MCF 10A (cell line): ENCODE measurements at places on chromosomes 1 and 21. TPM values are rescaled to one million over a fixed set of nuclear protein-coding genes. Genes with fewer than 3 reads are reported as not detected.

GRCh38 chr1:201361652-201362504 is 15.6 kb downstream of the TNNT2 start:
- no peak overlapping the region for H3K27ac ChIP-seq
- DNase-seq, result peak; percentile 82
- peaks cover 24% of the 10 kb centered on the region for H3K4me1 ChIP-seq
- no peak overlapping the region for H3K4me3 ChIP-seq
- H3K27me3 ChIP-seq, result peaks cover 8% of the 10 kb centered on the region
- H3K36me3 ChIP-seq, result no peaks in the 10 kb centered on the region

DNA sequence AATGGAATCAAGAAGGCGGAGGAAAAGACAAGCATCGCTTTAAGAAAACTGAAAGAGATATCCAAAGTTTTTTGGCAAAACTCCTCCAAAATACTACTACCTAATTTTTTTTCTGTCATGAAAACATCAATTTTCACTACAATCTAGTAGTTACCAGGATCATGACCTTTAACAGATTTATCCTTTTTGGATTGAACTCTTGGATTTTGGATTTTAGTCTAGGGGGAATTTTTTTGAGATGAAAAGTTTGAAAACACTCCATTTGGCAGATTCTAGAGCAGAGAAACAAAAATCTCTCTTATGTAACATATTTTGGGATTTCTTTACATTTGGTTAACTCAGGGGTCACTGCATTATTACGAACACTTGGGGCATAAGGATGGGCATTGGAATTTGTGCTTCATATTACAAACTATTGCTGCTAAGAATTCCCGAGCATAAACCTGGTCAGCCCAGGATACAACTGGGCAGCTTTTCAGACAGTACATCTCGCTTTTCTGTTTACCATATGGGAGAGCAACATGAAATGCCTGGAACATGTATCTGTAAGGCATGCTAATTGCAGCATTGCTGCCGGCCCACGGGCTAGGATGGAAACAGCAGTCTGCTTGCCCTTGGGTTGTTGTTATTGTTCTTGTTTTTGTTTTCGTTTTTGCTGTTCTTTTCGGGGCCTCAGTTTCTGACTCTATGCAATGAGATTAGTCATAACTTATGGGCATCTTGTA is 264.3 kb downstream of the RHOU start:
- H3K36me3 ChIP-seq, result no peaks in the 10 kb centered on the region
- no peaks in the 10 kb centered on the region for H3K27me3 ChIP-seq
- DNase-seq, result no peak
- peaks cover 15% of the 10 kb centered on the region for H3K4me1 ChIP-seq

DNA sequence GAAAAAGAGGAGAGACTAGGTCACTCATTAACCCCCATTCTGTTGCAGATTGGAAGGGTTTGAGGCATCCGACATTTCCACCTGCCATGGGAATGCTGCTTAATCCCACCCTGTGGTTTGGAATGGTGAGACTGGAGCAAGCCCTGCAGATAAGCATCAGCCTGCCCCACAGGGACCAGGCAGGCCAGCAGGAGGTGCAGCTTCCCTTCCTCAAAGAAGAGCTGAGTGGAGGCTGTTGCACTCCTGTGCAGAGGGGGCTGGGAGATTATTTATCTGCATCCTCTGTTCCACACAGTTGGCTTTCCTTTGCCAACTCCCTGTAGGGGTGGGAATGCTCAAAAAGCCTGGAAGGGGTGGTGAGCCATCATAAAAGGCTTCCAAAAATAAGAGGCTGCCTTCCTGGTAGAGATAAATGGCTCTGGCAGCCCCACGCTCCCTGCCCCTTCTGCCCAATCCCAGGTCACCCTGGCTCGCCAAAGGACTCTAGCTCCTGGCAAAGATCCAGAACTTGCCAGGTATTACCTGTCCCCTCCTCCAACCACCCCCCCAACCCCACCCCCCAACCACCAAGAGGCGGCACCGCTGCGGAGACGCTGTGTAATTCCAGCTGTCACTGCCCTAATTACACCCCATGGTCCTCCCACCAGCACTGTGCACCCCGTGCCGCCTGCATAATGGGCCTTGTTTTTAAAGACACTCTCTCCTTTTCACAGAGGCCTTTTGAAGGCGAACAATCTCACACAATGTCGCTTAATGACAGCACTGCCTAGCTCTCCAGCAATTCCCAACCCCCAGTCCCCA is 83.0 kb upstream of the ZC3H12A start:
- no peaks in the 10 kb centered on the region for H3K36me3 ChIP-seq
- H3K27me3 ChIP-seq, result peaks cover 46% of the 10 kb centered on the region
- no peak for DNase-seq
- no peaks in the 10 kb centered on the region for H3K4me1 ChIP-seq
- H3K27ac ChIP-seq, result no peak overlapping the region

DNA sequence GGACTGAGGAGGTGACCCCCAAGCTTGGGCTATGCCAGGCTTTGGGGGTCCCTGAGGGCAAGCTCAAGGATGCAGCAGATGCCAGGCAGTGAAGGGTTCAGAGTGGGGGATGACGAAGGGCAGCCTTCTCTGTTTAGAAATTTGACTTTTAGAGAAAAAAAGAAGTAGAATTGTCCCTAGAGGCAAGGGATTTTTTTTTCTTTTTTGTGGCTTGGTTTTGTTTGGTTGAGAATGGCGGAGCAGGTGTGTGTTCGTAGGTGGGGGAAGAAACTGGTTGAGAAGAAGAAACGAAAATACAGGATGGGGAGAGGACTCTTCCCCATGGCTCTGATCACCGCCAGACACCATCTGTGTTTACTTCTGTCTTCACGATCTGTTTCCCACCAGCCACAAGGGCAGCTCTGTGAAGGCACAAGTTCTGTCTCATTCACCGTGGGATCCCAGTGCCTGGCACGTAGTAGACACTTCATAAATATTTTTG is 8.2 kb downstream of the PLA2G5 start:
- DNase-seq, result no peak
- no peaks in the 10 kb centered on the region for H3K4me1 ChIP-seq
- no peak overlapping the region for H3K4me3 ChIP-seq
- H3K36me3 ChIP-seq, result no peaks in the 10 kb centered on the region
- peaks cover 19% of the 10 kb centered on the region for H3K27me3 ChIP-seq
- no peak overlapping the region for H3K27ac ChIP-seq

DNA sequence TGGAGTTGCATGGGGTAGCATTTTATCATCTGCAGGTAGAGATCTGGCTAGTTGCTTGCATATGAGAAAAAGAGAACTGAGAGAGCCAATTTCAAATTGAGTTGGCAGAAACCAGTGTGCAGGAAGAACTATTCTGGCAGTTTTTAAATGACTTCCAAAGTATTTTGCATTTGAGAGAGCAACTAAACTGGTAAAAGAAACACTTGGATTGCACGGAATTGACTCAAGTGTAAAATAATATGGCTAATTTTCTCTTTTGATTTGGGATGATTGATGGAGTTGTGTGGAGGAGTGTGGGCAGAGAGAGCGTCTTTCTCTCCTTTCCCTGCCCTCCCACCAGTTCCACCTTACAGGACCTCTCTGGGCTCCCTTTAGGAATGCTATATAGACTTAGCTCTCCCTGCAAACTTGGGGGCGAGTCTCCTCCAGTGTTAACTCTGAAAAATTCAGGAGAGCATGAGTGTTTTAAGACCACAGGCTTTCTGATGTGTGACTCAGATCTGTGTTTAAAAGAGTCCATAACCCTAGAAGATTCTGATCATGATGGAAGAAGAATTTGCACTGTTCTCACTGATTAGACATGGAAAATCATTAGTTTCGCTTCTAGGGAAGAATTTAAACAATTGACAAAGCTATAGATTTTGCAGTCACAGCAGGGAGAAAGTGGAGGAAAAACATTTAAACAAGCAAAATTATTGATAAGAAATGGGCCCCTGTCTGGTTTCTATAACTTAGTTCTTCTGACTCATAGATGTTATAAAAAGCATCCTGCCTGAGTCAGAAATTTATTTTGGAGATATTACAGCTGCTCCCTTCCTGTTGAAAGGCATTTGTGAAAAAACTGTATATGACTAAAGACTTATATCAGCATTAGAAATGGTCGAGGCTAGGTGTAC is 24.9 kb upstream of the CTBS start:
- peak; percentile 36 for DNase-seq
- peaks cover 23% of the 10 kb centered on the region for H3K4me1 ChIP-seq
- H3K4me3 ChIP-seq, result peak overlapping the region; percentile 41
- H3K27ac ChIP-seq, result peak overlapping the region; percentile 87
- no peaks in the 10 kb centered on the region for H3K27me3 ChIP-seq

GRCh38 chr1:10714337-10715114 is 81.9 kb downstream of the CASZ1 start:
- H3K27me3 ChIP-seq, result no peaks in the 10 kb centered on the region
- peaks cover 6% of the 10 kb centered on the region for H3K36me3 ChIP-seq
- no peaks in the 10 kb centered on the region for H3K4me1 ChIP-seq
- H3K4me3 ChIP-seq, result no peak overlapping the region
- H3K27ac ChIP-seq, result no peak overlapping the region
- DNase-seq, result no peak

DNA sequence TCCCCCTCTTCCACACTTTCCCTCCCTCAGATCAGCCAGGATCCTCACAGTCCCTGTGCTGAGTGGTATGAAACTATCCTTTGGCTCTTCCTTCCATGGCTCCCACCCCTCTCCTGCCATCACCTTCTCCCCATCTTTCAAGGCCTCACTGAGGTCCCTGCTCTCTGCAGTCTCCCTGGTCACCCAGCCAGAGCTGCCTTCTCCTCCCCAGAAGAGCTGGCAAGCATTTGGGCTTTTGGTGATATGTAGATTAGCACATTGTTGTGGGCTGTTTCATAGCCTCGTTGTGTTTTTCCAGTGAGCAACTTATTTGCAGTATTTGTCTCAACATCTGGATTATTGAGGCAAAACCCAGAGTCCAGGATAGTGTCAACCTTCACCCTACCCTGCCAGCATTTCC is 2.2 kb downstream of the CSF1 start:
- peak overlapping the region; percentile 73 for H3K4me3 ChIP-seq
- no peaks in the 10 kb centered on the region for H3K27me3 ChIP-seq

GRCh38 chr1:178324003-178324402 is 172.8 kb downstream of the CLEC20A start:
- DNase-seq, result peak; percentile 44
- H3K4me1 ChIP-seq, result peaks cover 19% of the 10 kb centered on the region
- no peak overlapping the region for H3K4me3 ChIP-seq

DNA sequence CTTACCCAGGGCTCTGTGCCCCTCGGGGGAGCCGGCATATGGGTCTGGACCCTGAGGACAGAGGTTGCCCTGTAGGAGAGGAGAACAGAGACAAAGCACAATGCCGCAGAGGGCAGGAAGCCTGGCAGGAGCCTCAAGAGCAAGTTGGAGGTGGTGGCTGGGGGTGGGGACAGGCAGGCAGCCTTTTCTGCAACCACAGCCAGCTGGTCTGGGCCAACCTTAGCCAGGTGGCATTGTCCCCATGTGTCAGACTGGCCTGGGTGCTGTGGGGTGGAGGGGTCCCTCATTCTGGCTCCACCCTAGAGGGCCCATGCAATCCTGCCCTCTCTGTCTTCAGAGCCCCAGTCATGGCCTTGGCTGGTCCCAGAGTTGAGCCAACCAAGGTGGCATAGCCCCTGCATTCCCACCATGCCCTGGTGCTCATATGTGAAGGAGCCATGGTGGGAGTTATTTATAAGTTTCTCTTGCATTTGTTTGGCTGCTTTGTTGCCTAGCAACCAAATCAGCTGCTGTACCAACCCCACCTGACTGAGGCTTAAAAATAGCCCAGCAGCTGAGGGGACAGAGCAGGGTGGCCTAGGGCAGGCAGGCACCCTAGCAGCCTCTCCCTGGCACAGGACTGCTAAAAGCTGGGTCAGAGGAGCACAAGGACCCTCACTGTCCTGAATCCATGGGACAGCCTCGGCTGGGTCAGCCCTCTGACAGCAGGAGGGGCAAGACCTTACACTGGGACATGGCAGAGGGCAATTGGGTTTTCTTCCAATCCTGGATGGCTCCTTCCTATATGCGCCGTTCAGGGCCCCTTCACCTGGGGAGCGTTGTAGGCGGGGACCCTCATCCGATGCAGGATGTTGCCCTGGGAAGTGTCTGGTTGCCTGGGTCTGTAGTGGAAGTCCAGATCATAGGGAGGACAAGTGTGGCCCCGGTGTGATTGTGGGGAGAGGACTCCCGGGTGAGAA is 19.5 kb downstream of the MAP7D1 start:
- DNase-seq, result no peak
- no peak overlapping the region for H3K27ac ChIP-seq
- no peaks in the 10 kb centered on the region for H3K27me3 ChIP-seq
- H3K36me3 ChIP-seq, result peaks cover 53% of the 10 kb centered on the region

DNA sequence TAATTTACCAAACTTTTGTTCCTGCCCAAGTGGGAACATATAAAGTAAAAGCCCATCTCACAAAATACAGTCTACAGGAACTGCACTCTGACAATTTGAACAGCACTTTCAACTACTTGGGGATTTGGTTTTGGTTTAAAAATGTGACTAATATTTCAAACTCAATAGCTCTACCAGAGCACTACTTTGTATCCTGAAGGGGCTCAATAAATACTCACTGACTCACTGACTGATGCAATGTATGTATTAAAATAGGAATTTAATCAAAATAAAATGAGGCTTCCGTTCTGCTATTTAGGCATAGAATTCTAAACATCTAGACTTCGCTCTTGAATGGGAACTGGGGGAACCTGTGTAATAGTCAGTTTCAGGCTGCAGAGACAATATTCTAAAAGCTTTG is 21.9 kb downstream of the EFCAB14 start:
- peaks cover 72% of the 10 kb centered on the region for H3K36me3 ChIP-seq
- no peaks in the 10 kb centered on the region for H3K27me3 ChIP-seq
- no peak overlapping the region for H3K4me3 ChIP-seq
- H3K4me1 ChIP-seq, result no peaks in the 10 kb centered on the region
- no peak overlapping the region for H3K27ac ChIP-seq
- no peak for DNase-seq

DNA sequence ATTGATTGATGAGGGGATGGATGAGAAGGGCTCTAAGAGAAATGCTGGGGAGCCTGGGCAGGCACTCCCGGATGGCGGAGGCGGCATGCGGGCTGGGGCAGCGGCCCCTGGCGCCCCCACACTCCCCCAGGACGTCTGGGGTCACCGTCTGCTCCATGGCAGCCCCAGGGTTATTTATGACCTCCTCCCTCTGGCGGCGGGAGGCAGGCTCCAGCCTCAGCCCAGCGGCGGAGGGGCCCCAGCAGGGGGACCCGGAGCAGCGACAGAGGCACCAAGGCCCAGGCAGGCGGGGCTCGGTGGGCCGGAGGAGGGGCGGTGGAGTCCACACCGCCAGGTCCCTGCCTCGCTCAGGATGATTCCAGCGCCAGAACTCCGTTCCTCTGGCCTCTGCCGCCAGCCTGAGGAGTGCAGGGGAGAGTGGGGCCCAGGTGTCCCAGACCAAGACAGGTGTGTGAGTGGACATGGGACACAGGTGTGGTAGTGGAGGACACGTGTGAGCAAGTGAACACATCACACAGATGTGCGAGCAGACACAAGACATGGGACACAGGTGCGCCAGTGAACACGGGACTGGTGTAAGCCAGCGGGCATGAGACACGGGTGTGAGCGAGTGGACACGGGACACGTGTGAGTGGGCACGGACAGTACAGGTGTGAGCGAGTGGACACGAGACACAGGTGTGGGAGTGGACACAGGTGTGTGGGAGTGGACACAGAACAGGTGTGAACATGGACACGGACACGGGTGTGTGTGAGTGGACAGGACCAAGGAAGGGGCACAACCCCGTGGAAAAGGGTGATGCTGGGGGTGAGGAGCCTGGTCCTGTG is 2.5 kb upstream of the SAMD11 start:
- no peaks in the 10 kb centered on the region for H3K36me3 ChIP-seq
- H3K27ac ChIP-seq, result peak overlapping the region; percentile 54
- H3K4me3 ChIP-seq, result no peak overlapping the region
- H3K4me1 ChIP-seq, result peaks cover 13% of the 10 kb centered on the region
- DNase-seq, result peak; percentile 72

The FCAMR gene
- not detected in 2 replicates for total RNA-seq

The S100A14 gene
- total RNA-seq, result 264 and 332 TPM in 2 replicates

The AGT gene
- total RNA-seq, result not detected in 2 replicates

The AKR7A3 gene
- 0.40 and 0.69 TPM in 2 replicates for total RNA-seq
